ENCODE measurements at places on chromosomes 2 and 18.

DNA sequence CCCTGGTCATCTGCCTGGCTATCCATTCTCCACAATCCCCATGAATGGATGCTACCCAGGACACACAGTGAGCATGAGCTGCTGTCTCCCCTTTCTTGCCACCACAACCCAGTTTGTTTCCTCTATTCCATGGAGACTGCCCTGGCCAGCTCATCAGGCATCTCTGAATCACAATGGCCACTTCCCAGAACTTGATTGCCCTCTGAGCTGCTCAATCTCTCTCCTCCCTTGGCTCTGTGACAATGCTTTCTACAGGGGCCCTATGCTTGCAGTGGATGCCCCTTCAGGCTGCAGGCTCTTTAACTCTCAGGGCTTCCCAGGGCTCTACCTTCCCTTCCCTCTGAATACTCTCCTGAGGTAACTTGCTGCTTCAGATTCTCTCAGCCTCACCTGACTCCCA, 14.4 kb upstream of the SLC4A5 start:
- DNase-seq = no peak

DNA sequence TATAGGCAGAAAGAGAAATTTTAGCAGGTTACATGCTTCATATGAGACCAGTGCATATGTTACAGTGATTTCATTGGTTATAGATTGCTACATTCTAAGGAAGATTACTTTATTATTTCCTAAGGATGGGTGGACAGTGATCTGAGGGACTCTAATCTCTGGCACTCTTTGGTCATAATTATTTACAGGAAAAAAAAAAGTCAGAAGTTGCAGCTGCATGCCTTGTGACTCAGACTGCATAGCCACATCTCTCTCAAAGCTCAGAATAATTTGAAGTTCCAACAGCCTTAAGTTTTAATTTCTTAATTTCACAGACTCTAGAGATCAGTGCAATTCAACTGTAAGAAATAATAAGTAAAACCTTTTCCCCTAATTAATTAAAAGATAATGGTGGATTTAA, 27.1 kb upstream of the BARD1 start:
- no peak for DNase-seq

- DNase-seq = no peak
These were observed 502.8 kb upstream of the TNP1 start for GRCh38 chr2:217362710-217363109.

GRCh38 chr2:1727796-1728474, 16.4 kb downstream of the PXDN start:
- DNase-seq = no peak

DNA sequence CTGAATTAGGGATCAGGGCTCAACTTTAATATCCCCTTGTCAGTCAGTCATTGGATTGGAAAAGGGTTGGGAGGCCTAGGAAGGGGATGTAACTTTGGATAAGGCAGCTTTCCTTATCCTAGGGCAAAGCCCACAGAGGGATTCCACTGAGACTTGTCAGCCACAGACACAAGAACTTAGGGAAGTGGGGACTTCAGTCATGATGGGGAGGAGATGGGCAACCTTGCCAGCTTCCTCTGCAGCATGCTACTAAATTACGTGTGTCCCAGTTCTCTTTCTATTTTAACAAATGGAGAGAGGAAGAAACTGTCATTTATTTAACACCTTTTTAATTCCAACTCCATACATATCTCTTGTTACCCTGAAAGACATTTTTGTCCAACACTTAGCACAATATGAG, 237.8 kb downstream of the WDR7 start:
- no peak for DNase-seq

- DNase-seq = no peak
These were observed 32.3 kb downstream of the SCTR start for GRCh38 chr2:119491776-119492525.

GRCh38 chr2:75564713-75565359, 4.1 kb upstream of the EVA1A start:
- no peak for DNase-seq

GRCh38 chr2:108069515-108070310, 83.4 kb downstream of the SLC5A7 start:
- no peak for DNase-seq

GRCh38 chr2:74708883-74709282, 54.8 kb downstream of the SEMA4F start:
- DNase-seq = no peak

GRCh38 chr2:75807992-75808391, 97.3 kb upstream of the GCFC2 start:
- no peak for DNase-seq

DNA sequence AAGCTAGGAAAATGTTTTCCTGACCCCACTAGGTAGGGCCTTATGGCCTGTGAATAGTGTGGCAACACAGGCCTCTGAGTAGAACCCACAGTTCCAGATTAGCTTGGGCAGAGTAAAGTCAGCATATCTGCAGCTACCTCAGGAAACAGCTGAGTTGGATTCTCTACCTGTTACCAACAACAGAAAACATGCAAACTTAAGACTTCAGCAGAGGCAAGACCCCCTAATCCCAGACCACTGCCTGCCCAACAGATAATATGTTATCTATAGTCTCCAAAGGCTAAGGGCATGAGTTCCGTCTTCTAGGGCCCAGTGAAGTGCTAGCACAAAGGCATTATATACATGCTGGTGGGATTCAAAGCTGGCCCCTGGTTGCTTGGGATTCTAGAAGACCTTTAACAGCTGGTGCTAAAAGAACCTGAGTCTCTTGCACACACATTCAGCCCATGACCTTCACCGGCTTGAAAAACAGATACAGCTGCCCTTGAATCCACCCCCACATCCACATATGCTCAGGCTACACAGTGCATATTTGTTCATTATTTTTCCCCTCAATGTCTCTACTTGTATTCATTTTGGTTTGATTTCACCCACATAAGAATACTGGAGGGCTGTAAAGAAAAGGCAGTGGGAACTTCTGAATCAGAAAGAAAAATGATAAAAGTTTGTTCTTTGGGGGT, 13.5 kb upstream of the UBXN4 start:
- DNase-seq = no peak

GRCh38 chr2:71566372-71566771, 113.0 kb downstream of the DYSF start:
- DNase-seq = no peak

- DNase-seq = peak; percentile 99
These were observed 270.1 kb downstream of the TCF4 start for GRCh38 chr18:55317864-55318263.

DNA sequence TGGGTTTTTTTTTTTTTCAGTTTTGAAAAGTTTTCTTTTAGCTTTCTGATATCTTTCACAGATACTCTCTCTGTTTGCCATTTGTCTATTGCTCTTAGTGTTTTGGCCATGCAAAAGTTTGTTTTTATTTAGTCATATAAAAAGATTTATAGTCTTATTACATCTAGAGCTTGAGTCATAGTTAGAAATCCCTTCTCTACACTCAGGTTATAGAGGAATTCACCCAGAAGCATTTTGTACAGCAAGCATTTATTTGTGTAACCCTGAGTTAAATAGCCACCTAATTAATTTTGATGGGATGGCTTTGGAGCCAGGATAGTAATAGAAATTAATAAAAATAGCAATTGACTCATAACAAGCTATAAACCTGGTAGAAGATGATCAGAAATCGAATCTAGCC, 35.6 kb downstream of the ACTR2 start:
- no peak for DNase-seq

GRCh38 chr2:218995561-218995960, 2.3 kb upstream of the CRYBA2 start:
- no peak for DNase-seq

DNA sequence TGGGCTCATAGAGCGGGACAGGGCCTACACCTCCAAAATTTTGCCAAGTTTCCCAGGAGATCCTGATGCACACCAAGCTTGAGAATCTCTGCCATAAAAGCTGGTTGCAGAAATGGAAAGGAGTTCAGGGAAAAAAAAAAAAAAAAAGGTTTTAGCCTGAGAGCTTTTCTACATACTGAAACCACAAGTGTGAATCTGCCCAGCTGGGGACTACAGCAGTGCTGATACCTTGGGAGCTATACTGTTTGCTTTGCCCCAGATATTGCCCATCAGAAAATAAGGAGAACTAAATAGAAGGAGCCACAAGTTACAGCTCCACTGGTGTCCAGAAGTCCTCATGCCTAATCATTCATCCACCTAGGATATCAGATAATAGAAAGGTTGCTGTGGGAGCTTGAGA, 38.4 kb upstream of the NCKAP5 start:
- no peak for DNase-seq

DNA sequence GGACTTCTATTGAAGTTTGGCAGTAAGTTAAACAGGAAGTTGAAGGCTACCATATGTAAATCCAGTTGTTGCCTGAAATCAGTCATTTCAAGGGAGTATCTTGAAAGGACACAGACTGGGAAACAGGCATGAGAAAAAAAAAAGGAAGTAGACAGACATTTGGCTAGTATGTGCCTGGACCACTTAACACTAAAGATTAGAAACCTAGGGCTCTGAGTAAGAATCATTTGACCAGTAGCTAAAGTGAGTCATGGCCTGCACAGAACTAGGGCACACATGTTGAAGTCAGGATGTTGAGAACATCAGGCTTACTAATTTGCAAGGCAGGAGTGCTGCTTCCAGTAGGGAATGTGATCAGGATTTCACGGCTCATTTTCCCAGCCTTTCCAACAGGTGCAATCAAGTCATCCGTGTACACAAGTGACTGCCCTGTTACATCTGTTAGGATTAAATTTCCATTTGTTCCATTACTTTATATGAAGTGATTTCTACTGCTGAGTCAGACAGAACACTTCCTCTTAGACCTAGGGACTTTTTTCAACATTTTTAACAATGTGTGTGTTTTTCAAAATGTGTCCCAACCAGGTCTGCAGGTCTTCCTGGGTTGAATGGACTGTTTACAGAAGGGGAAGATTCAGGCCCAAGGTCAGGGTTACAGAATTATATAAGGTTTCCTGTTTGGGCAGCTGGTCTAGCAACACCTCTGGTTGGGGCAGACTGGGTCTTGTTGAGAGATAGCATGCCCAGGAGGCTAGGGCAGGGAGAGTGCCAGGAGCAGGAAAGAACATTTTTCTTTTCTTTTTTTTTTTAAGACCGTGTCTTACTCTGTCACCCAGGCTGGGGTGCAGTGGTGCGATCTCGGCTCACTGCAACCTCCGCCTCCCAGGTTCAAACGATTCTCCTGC, 145.6 kb downstream of the TGIF1 start:
- DNase-seq = no peak

GRCh38 chr2:4882421-4882820, 809.8 kb upstream of the SOX11 start:
- peak; percentile 10 for DNase-seq

DNA sequence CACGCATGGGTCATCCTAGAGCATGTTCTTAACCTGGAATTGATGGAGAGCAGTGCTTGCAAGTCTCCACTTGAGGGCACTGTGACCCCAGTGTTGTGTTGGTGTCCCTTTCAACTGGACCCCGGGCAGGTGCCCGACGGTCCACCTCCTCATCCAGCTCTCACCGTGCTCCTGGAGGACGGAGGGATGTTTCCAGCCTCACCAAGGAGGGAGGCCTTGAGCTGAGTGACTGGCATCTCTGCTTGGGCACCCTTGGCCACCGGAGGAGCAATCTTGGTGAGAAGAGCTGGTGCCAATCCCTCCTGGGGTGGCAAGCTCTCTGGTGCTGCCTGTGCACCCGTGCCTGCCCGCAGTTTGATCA, 45.4 kb upstream of the ASB18 start:
- no peak for DNase-seq

- no peak for DNase-seq
These were observed 135.9 kb downstream of the AGPS start for GRCh38 chr2:177528351-177528933.

- DNase-seq = no peak
These were observed 162.9 kb downstream of the CELF4 start for GRCh38 chr18:37402735-37403099.

DNA sequence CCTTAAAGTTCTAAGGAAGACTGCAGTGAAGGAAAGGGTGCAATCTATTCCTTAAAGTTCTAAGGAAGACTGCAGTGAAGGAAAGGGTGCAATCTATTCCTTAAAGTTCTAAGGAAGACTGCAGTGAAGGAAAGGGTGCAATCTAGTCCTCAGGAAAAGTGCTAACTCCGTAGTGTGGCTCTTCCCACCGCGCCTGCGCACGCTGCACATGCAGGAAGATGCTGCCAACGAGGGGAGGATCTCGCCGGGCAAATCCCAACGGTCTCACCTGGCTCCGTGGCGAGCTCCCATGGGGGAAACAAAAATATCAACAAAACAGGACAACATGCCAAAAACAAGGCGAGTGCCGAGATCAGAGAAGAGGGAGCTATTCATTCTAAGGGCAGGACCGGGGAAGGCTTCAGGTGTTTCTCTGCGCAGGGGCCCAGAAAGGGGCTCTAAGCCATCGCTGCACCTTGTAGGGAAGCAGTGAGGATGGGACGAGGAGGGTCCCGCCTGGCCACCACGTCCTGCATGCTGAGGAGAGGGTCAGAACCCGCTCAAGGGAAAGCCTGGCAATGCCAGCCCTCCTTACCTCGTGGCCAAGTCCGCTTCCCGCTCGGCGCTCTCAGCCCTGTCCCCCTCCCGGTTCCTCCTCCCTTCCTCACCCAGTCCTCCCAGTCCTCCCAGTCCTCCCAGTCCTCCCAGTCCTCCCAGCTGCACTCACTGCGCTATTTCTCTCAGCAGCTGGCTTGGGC, 24.5 kb downstream of the TIMM21 start:
- no peak for DNase-seq

DNA sequence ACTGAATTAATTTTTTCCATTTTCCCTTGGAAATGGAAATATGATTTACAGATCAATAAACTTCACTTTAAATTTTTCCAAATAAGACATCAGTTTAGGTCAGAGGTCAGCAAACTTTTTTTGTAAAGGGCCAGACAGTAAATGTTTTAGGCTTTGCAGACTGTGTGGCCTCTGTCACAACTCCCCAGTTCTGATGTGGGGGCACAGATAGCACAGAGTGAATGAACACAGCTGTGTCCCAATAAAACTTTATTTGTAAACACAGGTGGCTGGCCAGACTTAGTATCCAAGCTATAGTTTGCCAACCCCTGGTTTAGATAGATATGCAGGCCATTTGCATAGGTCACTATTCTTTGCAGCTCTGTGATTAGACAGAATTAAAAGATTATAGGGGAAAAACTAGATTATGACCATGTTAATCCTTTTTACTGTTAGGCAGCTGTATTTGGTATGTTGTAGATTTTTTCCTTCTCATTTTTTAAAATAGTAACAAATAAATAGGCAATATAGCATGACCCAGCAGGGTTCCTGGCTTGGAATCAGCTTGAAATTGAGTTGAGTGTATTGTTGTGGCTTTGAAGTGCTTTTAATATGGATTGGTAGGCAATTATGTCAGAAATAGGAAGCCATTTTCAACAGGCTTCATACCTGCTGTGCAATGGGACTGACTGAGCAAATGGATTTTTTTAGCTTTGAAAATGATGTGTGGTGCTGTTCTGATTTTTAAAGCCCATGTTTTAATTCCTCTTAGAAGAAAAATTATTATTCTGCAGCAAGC, 59.7 kb downstream of the WDSUB1 start:
- no peak for DNase-seq

GRCh38 chr2:230308402-230309000, 18.5 kb upstream of the SP140L start:
- DNase-seq = no peak

- no peak for DNase-seq
These were observed 37.5 kb downstream of the FASTKD2 start for GRCh38 chr2:206802654-206803514.

- DNase-seq = no peak
These were observed 82.2 kb downstream of the MSH2 start for GRCh38 chr2:47485177-47485576.

All from NCI-H1417 treated with DMSO at 0.1 percent for 48 hours (cell line).